ENCODE measurements at places on chromosomes 1 and 21.

GRCh38 chr1:183069562-183070216, 46.5 kb downstream of the LAMC1 start:
- no peak for DNase-seq

- DNase-seq: no peak
Measured at GRCh38 chr1:46171871-46172270, 3.0 kb upstream of the TSPAN1 start.

GRCh38 chr1:209787551-209787950, 3.2 kb upstream of the C1orf74 start:
- no peak for DNase-seq

DNA sequence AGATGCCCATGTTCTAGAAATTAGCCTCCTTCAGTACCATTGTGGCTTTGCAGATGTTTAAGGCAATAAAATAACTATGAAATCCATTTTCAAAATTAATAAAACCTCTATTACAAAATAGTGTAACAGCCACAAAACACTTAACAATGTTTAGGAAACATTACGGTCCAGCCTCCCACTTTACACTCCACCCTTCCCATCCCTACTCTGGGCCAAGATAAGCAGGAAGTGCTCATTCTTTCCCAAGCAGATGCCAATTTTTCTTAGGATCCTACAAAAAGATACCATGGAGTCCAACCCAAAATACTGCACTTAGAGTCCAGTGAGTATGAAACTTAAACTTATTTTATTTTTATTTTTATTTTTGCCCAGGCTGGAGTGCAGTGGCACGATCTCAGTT, 150.8 kb downstream of the NR5A2 start:
- no peak for DNase-seq

DNA sequence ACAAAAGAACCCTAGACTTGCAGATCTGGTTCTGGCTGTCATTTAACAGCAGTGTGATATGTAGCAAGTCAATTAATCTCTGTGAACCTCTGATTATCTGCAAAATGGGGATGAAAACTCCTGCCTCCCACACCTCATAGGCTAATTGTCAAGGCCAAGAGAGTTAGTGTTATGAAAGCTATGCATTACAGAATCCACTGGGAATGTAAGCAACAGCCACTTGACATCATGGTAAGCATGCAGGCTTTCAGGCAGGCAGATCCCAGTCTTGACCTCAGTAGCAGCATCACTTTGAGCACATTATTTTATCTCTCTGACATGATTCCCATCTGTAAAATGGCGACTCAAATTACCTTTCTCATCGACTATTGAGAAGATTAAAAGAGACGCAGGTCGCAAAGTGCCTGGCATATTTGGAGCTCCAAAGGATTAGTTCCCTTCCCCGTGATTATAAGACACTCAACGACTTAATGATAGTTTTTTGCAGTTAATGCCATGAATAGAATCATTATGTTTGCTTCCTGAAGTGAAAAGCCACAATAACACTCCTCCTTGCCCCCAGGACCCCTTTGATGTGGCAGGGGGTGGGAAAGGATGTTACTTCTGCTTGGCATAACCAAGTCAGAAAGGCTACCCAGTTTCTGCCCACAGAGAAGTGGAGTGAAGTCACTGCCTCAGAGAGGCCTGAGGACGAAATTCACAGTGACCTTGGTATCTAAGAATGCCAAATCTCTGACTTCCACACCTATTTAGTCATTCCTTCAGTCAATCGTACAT, 273.0 kb upstream of the NFIA start:
- no peak for DNase-seq

DNA sequence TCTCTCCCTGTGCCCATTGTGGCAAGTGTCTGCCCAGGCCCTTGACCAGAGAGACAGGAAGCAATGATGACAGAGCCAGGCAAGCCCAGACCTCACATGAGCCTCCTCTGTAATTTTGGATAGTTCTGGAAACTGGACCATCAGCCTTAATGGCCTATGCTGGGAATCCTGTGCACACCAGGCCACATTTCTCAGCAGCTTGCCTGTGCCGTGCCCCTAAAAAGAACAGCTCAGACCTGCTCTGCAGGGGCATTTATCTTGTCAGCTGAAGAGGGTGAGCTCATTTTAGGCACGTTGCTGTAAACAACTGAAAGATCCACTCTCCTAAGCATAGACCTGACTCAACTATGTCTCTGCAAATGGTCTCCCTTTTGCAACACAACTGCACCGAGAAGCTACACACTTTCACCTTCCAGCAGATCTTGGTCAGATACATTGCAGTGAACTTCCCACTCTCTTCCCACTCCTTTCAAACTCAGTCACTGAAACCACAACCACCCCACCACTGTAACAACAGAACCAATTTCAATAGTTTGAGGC, 53.5 kb upstream of the BACH1 start:
- no peak for DNase-seq

DNA sequence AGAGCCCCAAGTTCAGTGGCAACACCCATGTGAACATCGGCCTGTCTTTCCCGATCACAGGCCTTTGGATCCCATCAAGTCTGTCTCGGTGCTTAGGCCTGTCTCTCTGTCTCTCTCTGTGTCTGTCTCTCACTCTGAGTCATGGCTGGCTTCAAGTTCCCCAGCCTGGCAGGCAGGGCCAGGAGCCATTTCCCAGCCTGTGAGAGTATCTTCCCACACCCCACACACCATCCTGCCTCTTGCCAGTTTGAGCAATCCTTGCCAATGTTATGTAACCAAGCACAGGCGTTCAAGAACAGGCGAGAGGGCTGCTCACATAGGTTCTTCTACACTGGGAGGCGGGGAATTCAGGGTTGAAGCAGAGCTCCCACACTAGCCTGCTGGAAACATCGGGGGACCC, 70.0 kb upstream of the TMEM51 start:
- DNase-seq: no peak

DNA sequence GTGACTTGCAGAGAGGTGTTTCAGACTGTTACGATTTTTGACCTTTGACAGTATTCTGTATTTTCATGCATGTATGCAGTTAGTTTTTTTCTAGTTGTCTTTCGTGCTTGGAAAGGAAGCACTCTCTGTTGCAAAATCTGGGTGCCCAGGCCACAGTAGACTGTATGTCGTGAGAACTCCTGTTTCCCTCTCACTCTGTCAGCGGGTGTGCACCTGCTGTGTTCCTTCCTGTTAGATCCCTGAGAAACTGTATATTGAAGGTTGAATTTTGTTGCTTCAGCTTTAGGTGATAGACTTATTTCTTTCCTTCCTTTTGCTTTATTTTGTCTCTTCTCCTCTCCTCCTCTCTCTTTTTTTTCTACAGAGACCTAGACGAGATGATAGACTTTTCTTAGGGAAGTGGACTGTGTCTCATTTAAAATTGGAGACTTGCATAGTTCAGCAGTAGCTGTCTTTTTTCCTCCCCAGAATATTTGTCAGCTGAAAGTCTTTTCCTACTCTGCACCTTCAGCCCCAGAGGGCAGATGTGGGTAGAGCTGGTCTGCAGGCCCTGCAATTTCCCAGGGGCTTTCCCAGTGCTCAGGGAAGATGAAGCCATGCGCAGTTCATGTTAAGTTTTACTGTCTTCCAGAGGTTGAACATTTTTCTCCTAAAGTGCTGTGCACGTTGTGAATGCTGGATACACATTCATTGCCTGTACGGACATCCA, 1.4 kb downstream of the TRAPPC10 start:
- no peak for DNase-seq

DNA sequence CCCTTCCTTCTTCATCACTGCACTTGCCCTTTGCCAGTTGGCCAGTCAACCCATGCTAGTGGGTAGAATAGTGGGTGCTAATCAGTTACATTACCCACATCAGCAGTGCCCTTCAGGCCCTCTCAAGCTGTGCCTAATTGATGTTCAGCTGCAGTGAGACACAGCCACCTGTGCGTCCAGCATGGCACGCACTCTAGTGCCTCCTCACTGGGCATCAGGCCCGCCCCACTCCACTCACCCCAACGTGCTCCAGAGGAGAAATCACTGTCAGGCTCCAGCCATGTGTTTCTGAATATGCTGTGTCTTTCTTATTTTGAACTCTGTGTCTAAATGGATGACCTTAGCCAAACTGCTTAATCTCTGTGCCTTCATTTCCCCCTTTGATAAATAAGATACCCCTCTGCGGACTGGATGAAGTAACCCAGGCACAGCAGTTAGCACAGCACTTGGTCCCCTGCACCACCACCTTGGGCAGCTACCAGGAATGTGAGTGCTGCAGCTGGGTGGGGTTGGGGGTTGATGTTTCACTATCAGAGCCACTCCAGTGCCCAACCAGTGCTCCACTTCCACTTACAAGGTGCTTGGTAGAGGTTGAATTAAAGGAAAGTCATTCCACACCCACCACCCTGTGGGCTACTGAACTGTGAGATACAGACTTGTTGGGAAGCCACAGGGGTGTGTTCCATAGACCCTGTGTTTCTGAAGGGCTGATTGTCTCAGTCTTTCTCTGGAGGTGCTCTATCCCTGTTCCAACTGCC, 8.9 kb upstream of the ADORA3 start:
- DNase-seq: no peak

DNA sequence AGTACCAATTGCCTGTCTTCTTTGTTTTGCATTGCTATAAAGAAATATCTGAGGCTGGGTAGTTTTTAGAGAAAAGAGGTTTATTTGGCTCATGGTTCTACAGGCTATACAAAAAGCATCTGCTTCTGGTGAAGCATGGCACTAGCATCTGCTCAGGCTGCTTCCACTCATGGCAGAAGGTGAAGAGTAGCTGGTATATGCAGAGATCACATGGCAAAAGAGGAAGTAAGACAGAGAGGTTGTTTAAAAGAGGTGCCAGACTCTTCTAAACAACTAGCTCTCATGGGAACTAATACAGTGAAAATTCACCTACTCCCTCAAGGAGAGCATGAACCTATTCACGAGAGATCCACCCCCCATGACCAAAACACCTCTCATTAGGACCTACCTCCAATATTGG, 56.7 kb upstream of the GUCA2B start:
- no peak for DNase-seq

- DNase-seq: no peak
Measured at GRCh38 chr21:43911015-43911934, 46.3 kb downstream of the AGPAT3 start.

DNA sequence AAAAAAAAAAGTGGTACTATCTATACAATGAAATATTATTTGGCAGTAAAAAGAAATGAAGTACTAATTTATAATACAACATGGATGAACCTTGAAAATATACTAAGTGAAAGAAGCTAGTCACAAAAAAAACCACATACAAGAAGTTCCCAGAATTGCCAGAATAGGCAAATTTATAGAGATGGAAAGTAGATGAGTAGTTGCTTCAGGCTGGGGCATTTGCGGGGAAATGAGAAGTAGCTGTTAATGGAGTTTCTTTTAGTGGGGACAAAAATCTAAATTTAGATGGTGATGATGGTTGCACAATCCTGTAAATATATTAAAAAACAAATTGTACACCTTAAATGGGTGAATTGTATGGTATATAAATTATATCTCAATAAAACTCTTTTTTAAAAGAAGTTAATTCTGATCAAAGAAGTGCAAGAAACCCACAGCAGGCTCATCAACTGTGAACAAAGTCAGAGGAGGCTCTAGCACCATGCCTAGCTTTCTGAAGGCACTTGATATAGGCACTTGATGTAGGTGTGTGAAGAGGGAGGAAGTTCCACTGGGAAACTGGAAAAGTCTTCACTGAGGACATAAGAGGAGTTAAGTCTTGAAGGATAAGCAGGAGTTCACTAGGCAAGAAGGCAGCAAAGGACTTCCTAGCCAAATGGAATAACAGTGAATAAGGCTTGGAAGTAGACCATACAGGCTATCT, 52.5 kb downstream of the DMAP1 start:
- DNase-seq: no peak

DNA sequence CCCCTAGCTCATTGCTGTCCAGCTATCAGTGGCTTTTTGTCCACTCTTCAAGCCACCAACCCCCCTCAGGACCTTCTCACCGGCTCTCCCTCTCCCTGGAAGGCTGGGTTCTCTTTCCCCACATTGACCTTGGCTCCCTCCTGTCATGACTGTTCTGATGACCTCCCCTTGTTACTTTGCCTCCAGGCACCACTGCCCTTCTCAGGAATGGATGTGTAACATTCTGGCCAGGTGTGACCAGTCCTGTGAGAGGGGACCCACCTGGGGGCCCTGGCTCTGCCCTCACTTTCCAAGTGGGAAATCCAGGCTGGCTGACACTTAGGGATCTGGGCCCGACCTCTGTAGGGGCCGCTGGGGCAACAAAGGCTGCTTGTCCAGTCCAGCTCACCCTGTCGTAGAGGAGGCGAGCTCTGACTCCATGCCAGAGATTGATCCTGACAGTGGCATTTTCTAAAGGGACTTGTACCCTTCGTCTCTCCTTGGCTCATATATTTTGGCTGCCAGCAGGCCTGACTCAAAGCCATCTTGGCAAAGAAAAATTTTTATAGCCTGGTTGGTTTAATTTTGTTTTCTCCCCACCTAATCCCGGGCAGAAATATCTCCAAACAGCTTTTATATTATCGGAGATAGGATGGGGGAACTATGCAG, 37.9 kb upstream of the USP24 start:
- no peak for DNase-seq

- DNase-seq: no peak
Measured at GRCh38 chr1:33347650-33347992, 26.7 kb upstream of the A3GALT2 start.

DNA sequence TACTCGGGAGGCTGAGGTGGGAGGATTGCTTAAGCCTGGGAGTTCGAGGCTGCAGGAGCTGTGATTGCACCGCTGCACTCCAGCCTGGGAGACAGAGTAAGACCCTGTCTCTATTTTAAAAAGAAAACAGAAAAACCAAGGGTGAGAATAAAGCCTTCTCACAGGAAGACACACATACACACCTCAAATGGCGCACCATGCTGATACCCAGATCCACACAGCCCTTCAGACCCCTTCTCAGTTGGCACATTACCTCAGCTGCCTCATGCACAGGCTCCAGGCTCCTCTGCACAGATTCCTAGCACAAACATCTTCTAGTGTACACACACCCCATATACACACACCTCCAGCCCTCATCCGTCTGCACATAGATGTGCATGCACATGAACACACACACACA, 7.9 kb downstream of the FGR start:
- DNase-seq: no peak

DNA sequence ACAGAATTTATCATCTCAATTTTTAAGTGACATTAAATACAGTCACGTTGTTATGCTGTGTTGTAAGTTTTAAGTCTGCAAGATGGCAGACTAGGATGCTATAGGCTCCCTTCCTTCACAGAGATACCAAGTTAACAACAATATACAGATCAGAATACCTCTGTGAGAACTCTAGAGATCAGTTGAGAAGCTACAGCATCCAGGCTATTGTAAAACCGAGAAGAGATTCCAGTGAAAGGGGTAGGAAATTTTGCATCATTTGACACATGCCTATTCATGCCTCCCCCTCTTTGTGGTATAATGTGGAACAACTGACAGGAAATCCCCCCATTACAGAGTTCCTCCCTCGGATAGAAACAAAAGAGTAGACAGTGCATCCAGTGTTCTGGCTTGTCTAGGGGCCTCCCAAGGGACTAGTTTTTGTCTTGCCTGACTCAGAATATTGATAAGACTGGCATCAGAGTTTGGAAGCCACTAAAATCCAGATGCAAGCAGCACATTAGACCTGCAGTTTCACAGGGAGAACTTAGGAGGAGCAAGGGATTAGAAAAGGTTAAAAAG, 80.6 kb downstream of the LBR start:
- no peak for DNase-seq

- no peak for DNase-seq
Measured at GRCh38 chr1:71786218-71786617, 496.1 kb downstream of the NEGR1 start.

GRCh38 chr1:183832459-183832858, 27.5 kb downstream of the RGL1 start:
- no peak for DNase-seq

GRCh38 chr1:86470859-86471258, 2.1 kb downstream of the CLCA1 start:
- no peak for DNase-seq

Data from NCI-H460 (cell line).